Right lung (tissue), 10 donors: ENCODE measurements at places on chromosomes 4 and X. TPM values are rescaled to one million over a fixed set of nuclear protein-coding genes. Genes with fewer than 3 reads are reported as not detected.

DNA sequence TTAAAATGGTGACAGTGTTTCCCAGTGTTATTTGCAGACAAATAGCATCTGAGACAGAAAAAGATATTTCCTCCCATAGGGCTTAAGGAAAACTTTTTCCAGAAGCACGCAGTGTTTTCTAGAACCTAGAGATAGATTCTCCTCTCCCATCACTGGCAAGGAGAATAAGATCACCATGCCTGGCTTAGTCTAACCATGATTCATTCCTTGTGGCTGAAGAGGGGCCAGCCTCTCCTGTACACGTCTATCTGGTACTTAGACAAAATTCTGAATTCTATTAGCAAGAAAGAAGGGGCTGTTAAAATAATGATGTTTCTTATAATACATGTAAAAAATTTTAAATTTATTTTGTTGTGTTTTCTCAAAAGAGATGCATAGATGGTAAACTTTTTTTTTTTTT lies 296.1 kb upstream of the LDB2 start:
- DNase-seq = no peak

The EFHC2 gene
- polyA plus RNA-seq = 5.7 TPM

DNA sequence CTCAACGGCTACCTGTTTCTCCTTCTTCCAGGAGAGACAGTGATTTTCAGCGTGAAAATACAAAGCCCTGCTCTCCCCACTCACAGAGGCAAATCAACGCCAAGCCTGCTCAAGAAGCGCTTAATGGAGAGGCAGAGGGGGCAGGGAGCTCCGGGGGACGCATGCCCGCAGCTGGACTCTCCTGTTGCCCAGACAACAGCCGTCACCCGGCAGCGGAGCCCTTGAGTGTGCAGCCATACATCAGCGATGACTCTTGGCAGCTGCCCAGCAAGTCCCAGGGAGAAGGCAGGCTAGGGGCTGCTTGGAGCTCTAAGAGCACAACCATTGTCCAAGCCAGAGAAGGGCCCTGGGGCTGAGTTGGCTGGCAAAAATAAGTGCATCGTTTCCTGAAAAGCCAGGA lies 71.0 kb upstream of the AFAP1 start:
- DNase-seq = peak; percentile 94

DNA sequence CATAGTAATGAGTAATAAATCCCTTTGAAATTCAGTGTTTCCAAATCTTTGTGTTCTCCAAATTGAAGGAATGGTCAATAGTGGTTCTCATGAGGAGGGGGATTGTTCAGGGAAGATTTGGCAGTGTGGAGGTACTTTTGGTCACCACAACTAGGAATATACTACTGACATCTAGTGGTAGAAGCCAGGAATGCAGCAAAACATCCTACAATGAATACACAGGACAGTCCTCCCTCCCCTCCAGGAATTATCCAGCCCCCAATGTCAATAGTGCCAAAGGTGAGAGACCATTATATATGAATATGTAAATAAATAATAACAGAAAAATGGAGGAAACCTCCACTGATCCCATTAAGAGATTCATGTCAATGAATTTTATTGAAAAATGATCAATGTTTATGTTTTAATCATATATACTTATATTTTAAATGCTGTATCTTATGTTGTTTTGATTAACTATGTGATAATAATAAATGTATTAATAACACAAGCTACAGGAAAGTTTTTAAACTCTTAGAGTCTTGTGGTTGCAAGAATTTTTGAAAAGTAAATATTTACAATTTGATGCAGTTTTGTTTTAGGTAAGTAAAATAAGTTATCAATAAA lies 14.4 kb upstream of the FAM9A start:
- DNase-seq = peak; percentile 36

GRCh38 chr4:25252230-25253070 lies 18.6 kb downstream of the PI4K2B start:
- no peak for DNase-seq

The SUV39H1 gene
- polyA plus RNA-seq = 6.5 TPM

DNA sequence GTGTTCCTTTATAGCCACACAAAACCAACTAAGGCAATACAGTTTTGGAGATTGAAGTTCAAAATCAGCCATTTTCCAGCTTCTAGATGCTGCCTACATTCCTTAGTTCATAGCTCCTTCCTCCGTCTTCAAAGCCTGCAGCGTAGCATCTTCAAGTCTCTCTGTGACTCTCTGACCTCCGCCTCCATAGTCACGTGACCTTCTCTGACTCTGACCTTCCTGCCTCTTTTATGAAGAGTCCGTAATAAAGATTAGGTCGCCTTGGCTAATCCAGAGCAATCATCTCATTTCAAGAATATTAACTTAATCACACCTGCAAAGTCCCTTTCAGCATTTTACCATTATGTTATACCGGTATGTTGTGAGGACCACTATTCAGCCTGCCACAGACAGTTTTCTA lies 60.4 kb downstream of the ZCCHC12 start:
- DNase-seq = no peak

DNA sequence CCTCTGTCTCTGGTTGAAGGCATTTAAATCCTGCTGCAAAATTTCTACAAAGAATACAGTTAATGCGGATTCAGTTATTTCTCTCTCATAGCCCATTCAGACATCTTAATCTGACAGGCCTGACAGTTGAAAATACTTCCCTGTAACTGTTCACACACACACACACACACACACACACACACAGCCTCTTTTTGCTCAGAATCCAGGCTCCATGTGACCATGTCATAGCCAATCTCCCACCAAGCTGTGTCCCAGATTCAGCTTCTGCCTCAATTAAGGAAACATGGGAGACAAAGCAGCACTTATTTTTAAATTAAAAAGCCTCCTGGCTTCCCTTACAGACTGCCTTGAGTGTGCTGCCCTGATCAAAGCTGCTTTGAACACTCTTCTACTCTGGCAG lies 49.3 kb upstream of the EFHC2 start:
- no peak for DNase-seq

DNA sequence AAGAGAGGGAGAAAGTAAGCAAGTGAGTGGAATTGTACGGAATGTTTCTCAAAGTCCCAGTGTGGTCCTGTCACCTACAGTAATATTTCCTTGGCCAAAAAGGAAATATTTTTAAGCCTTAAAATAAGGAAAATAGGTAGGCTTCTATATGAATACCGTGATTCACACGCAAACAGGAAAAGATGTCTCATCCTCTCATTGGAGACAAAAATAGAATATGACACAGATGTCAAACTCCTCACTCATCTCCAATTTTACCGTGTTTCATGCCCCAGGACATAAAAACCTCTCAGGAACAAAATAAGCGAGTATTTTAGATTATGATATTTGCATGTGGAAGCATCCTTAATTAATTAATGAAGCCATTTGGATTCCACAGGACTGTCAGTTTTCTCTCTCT lies 1269.5 kb downstream of the RAPGEF2 start:
- DNase-seq = no peak

The IL9R gene
- 0.19 TPM for polyA plus RNA-seq

GRCh38 chrX:153703036-153703370 lies 15.3 kb downstream of the SLC6A8 start:
- no peak for DNase-seq
